AG09309 (cell line): ENCODE measurements at places on chromosomes 6 and 20.

- no peak for DNase-seq
These were observed 97.5 kb downstream of the CDH26 start for GRCh38 chr20:60055740-60056139.

DNA sequence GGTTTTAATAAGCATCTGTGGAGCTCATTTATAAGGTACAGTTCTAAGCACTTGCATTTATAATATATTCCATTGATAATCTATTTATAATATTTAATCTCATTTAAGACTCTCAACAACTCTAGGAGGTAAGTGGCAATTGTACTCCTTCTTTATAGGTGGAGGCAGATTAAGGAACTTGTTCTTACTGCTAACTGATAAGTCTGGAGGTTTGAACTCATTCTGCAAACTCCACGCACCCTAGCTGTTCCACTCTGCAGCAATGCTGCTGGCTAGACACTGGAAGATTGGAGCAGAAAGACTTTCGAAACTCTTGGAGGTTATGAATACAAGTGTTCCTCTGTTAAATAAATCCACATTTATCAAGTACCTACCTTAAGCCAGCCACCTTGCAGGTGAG, 793 bp upstream of the HDAC2 start:
- DNase-seq, result no peak

DNA sequence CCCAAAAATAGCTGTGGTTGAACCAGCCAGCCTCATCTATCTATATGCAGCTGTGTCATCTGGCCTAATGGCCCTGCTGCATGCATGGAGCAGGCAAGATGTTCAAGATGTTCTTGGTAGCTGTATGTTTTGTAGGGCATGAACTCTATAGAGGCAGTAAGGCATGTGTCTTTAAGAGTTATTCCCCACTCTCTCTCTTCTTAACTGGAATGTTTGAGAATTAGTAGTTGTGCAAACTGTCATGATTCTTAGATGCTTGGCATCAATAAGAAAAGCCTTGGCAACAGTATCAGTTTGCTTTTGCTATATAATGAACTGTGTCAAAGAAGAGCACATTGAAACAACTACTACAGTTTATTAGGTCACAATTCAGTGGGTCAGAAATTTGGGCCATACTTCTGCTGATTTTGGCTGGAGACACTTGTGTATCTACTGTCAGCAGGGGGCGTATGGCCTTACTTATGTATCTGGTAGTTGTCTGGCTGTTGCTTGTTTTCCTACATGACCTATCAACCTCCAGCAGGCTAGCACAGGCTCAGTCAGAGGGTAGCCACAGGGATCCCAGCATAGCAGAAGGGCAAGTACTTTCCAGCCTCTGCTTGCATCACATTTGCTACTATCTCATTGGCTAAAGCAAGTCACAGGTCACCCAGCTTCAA, 56.1 kb upstream of the LAMP5 start:
- DNase-seq, result no peak

DNA sequence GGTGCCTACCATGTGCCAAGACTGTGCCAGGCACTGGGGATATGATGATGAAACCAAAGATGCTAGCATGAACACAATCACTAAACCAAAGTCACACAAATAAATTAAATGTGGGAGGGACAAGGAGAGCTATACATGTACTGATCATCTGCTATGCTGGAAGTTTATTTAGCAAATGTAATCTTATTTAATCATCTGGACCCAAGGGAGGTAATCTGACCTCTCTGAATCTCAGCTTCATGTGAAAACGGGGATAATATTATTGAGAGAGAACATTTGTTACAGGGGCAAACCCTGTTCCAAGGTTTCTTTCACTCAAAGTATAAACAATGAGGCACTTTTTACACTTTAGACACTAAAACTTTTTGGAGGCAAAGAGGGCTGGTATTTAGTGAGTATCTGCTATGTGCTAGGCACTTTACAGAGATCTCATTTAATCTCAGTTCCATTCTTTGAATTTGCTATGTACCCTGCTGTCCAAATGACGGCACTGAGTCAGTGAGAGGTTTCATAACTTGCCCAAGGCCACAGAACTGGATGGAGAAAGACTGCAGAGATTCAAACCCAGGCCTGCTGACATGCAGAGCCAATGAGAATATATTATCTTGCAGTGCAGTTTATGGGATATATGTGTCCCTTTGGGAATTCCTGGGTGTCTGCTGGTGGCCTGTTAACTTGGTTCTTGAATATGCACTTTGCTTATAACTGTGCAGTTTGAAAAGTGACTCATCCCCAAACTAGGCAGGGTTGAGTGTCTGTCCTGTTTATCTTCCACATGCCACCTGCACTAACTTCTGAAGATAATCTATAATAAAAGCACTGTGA, 3.3 kb upstream of the ASXL1 start:
- no peak for DNase-seq

GRCh38 chr6:42448927-42449659, 2.6 kb downstream of the TRERF1 start:
- no peak for DNase-seq

GRCh38 chr20:62603907-62604785, 38.2 kb upstream of the SLCO4A1 start:
- DNase-seq, result no peak

DNA sequence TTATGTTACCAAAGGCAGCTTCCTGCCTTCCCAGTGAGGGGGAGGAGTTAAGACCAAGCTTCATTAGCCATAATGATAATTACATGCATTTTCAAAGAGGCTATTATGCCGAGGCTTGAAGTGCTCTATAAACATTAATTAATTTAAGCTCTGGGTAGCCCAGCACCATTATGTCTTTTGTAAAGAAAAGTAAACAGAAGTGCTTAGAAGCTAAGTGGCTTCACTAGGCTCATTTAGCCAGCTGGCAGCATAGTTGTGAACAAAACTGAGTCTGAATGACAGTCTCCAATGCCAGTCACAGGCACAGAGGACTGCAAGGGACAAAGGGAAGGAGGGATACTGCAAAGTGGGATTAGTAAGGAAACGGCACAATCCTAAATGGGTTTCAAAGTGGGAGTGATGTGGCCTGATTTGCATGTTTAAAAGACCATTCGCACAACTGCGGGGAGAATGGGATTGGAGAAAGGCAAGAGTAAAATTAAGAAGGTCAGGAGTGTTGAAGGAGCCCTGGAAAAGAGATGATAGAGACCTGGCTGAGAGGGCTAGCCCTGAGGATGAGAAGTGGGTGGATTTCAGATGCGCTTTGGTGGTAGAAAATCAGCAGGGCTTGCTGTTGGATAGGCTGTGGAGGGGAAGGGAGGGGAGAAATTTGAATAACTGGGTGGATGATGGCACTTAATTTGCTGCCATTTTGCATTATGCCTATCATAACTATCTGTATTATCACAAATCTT, 20.1 kb upstream of the ISM1 start:
- no peak for DNase-seq
